ENCODE measurements at places on chromosomes 2 and 18.

- DNase-seq: peak; percentile 19
Measured at GRCh38 chr2:9373047-9373446, 50.3 kb downstream of the ITGB1BP1 start.

- no peak for DNase-seq
Measured at GRCh38 chr2:158482594-158482993, 25.8 kb downstream of the PKP4 start.

DNA sequence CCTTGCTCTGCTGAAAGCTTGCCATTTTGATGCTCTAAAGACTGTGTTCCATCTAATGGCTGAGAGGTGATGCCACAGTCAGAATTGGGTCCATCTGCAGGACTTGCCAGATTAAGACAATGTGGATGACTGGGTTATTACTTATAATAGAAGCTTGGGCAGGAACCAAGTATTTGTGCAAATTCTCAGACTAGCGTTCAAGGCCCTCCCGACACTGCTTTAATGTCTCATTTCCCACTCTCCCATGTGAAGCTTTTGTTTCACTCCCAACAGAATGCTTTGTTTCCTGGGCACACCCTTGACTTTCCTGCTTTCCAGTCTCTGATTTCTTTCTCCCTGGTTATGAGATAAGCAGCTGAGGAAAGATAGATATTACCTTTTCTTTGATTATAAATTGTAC lies 215.8 kb downstream of the KCNS3 start:
- no peak for DNase-seq

GRCh38 chr2:59734743-59735142 lies 818.7 kb downstream of the BCL11A start:
- no peak for DNase-seq

- no peak for DNase-seq
Measured at GRCh38 chr2:220445429-220446105, 818.1 kb downstream of the SLC4A3 start.

- no peak for DNase-seq
Measured at GRCh38 chr18:58513615-58514335, 115.1 kb downstream of the ALPK2 start.

- DNase-seq: no peak
Measured at GRCh38 chr2:118013221-118013723, 598 bp downstream of the CCDC93 start.

DNA sequence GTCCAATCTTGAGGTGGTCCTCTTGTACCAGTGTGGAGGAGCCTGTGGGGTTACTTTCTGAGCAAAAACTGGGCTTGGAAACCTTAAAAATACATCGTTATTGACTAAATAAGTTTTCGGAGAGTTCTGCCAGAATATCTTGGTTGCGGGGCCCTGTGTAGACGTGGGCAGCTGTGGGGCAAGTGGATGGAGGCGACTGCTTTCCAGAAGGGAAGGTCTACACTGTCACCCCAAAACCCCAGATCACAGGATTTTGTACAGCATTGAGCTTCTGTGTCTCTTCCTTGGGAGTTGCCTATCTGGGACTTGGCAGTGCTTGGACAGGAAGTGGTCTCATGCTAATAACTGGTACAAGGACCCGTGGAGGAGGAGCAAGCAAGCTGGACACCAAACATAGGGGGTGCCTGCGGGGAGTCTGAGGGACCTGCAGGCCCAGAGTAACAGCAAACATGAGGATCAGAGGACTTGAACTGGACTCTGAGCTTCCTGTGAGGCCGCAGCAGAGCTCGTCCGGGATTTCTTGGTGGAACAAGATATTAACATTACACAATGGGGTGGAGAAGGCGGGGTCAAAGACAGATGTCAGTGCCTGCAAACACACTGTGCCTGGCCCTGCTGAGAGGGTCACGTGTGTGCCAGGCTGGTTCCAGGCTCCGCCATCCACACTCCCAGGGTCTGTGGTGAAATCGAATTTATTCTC lies 48.0 kb upstream of the CTLA4 start:
- DNase-seq: no peak

DNA sequence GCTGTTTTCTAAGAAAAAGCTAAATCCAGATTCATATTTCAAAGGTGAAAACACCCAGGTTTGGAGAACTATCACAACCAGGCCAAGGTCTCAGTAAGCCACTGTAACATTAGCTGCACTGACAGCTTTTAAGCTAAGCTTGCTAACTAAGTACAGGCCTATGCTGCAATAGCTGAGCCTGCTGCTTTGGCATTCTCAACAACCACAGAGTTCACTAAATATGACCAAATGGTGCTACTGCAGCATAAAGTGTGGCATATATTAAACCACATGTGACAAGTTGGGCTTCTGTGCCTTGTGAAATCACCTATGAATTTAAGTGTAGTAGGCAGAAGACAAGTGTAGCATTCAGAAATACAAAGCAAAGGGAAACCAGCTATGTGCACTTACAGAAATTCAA lies 206.7 kb downstream of the TCF4 start:
- DNase-seq: no peak

DNA sequence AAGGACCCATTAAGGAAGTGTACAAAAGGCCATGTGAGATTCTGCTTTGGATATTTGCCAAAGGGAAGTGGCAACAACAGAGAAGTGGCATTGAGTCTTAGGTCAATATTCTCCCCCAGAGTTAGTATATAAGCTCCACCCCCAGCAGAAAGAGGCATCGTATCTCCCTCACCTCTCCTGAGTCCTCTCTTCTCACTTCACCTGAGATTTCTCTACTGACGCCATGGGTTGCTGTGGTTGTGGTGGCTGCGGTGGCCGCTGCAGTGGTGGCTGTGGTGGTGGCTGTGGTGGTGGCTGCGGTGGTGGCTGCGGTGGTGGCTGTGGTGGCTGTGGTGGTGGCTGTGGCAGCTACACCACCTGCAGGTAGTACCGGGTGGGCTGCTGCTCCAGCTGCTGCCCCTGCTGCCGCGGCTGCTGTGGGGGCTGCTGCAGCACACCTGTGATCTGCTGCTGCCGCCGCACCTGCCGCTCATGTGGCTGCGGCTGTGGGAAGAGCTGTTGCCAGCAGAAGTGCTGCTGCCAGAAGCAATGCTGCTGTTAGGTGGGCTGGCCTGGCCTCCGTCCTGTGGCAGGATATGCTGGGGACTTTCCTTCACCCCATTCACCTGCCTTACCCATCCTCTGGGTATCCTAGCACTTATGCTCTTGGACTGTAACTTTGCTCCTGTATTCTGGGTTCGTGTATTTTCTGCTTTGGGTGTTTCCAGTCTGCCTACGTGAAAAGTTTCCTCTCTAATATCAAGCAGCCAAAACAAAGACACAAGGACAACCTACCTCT lies 5.9 kb downstream of the SCYGR3 start:
- DNase-seq: peak; percentile 66

- no peak for DNase-seq
Measured at GRCh38 chr2:152413228-152414030, 78.5 kb downstream of the FMNL2 start.

GRCh38 chr2:168165985-168166901 lies 81.2 kb downstream of the STK39 start:
- no peak for DNase-seq

DNA sequence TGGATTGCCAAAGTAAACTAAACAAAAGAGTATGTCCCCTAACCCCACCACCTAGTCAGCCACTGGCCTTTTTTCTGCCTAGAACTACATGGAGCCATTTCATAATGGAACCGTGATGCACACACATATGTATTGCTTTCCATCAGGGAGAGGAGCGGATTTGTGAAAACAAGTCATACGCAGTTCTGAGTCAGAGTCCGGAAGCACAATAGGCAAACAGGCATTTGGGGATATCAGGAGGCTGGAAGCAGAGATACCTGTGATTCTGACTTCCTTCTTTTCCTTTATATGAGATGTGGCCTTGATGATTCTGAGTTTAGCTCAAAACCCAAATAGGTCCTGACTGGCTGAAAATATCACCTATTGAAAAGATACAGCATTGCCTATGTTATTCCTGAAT lies 93.5 kb downstream of the TMEM163 start:
- no peak for DNase-seq

GRCh38 chr2:43460611-43461365 lies 135.1 kb downstream of the THADA start:
- DNase-seq: no peak

Data from B cell (primary cell).